ENCODE measurements at places on chromosomes 7 and 10. TPM values are rescaled to one million over a fixed set of nuclear protein-coding genes. Genes with fewer than 3 reads are reported as not detected.

DNA sequence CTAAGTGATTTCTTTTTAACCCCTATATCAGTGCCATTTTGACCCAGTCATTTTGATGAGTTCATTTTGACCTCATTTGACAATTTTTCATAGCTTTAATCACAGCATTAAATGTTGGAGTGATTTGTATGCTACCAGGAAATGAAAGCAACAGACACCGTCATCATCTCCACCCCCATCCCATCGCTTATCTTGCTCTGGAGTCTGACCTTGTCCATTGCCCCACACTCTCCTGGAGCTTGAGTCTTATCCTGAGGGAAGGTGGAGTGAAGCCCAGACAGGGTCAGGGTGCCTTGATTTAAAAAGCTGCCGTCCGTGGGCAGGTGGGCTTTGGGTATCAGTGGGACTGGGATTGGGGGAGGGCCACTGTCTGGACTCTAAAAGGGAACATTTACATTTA lies 94.7 kb upstream of the JCAD start:
- no peak for DNase-seq

GRCh38 chr7:17887286-17887685 lies 53.0 kb downstream of the SNX13 start:
- DNase-seq: no peak

DNA sequence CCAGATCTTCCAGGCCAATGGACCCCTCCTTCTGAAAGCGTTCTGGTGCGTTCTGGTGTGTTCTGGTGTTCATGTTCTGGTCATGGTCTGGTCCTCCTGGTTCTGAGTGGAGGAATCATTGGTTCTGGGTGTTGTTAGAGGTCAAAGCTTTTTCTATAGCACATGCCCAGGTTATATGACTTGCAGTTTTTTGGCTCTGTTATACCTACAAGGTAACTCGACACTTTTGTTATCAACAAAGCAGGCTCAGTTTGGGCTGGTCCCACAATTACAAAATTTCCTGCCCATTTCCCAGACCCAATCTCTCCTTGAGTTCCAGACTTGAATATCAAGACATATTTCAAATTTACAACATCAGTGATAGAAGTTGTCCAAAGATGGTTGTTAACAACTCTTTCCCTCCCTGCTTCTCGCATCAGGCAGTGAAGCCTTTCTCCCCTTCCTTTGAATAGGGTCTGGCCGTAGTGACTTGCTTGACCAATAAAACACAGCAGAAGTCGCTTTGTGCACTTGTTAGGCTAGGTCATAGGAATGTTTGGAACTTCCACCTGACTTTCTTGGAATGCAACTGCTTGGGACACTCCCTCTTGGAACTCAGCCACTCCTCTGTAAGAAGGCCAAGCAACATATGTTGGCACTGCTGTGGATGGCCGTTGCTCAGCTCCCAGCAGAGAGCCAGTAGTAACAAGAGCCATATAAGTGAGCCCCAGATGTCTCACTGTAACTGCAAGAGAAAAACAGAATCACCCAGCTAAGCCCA lies 83.1 kb upstream of the STEAP1B start:
- no peak for DNase-seq

DNA sequence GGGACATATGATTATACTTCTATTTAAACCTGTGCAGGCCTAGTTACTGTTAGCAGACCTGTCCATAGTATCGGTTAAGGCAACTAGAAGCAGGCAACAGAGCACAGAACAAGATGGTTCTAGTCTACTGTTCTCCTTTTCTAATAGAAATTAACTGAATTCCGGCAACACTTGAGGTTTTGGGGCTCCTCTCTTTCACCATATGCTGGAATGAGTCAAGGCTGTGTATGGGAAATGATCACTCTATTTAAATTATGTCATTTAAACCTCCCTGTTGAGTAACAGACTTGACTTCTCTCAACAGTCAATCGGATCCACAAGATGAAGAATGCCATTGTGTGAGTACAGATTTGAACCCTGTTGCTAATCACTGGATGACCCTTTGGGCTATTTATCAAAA lies 6.2 kb upstream of the OTUD1 start:
- DNase-seq: no peak

Gene RPEL1
- not detected for total RNA-seq

GRCh38 chr7:158093156-158093796 lies 494.3 kb downstream of the PTPRN2 start:
- DNase-seq: no peak

DNA sequence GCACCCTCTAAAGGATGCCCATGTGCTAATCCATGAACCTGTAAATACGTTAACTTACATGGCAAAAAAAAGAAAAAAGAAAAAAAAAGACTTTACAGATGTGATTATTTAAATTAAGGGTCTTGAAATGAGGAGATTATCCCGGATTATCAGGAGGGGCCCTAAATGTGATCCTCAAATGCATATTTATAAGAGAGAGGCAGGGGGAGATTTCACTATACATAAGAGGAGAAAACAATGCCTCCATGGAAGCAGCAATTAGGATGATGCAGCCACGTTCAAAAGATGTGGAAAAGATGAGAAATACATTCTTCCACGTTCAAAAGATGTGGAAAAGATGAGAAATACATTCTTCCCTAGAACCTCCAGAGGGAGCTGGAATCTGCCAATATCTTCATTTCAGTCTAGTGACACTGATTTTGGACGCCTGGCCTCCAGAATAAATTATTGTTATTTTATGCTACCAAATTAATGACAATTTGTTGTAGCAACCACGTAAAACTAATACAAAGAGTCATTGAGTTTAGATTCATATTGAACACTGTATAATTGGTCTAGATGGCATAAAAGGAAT lies 328.4 kb upstream of the GNAI1 start:
- no peak for DNase-seq

GRCh38 chr7:28075674-28076358 lies 104.8 kb downstream of the JAZF1 start:
- DNase-seq: no peak

- no peak for DNase-seq
These were observed 35.9 kb upstream of the DMTF1 start for GRCh38 chr7:87116315-87116714.

GRCh38 chr10:77768039-77768438 lies 130.4 kb upstream of the KCNMA1 start:
- DNase-seq: no peak

- DNase-seq: peak; percentile 21
These were observed 85.8 kb upstream of the EGFR start for GRCh38 chr7:54932818-54933543.

Gene PCLO
- total RNA-seq: 0.95 TPM

Gene ANKRD61
- not detected for total RNA-seq

GRCh38 chr7:122305475-122306319 lies 1.1 kb upstream of the FEZF1 start:
- no peak for DNase-seq

All from thoracic aorta (tissue), 2 donors.